ENCODE measurements at places on chromosomes 12 and 14.
A peak's percentile ranks its signal among the peaks of the same experiment; 100 is the strongest.

- H3K27me3 ChIP-seq = no peaks in the 10 kb centered on the region
- DNase-seq = peak; percentile 46
- no peaks in the 10 kb centered on the region for H3K36me3 ChIP-seq
- no peak overlapping the region for H3K27ac ChIP-seq
- peaks cover 42% of the 10 kb centered on the region for H3K4me1 ChIP-seq
Measured at GRCh38 chr14:71324767-71325272, 417.6 kb downstream of the PCNX1 start.

GRCh38 chr14:75910048-75910447 lies 71.7 kb downstream of the TGFB3 start:
- no peak overlapping the region for H3K27ac ChIP-seq
- no peak for DNase-seq
- no peaks in the 10 kb centered on the region for H3K27me3 ChIP-seq
- no peaks in the 10 kb centered on the region for H3K36me3 ChIP-seq
- H3K4me1 ChIP-seq = no peaks in the 10 kb centered on the region
- H3K4me3 ChIP-seq = no peak overlapping the region

DNA sequence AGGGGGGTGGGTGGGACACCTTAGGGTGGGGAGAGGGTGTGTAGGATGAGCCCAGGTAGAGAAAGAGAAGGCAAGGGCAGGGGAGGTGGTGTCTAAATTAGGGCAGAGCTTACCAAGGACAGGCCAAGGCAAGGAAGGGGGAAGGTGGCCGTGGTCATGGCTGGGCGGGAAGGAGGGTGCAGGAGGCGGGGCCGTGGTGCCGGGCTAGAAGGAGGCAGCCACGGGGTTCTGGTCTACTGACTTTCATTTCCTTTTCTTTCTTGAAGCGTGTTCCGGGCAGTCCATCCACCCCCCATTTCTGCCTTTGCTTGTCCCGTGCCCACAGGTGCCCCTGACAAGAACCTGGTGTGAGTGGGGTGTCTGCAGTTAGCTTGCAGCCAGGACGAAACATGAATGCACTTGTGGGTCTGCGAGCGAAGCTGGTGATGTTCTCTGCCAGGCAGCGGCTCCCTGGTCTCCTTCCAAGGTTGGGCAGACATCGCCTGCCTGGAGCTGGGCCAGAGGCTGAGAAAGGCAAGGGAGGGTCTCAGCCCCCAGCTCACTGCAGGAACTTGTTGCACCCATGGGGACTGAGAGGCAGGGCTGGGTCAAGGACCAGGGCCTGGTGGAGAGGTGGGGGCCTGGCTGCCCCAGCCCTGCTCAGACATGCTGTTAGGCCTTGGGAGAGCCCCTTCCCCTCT lies 58.2 kb downstream of the KIF26A start:
- no peak for DNase-seq
- H3K4me3 ChIP-seq = no peak overlapping the region
- H3K27me3 ChIP-seq = no peaks in the 10 kb centered on the region
- no peaks in the 10 kb centered on the region for H3K36me3 ChIP-seq
- H3K4me1 ChIP-seq = no peaks in the 10 kb centered on the region

- H3K4me1 ChIP-seq = no peaks in the 10 kb centered on the region
- H3K4me3 ChIP-seq = no peak overlapping the region
- no peak overlapping the region for H3K27ac ChIP-seq
- DNase-seq = no peak
Measured at GRCh38 chr14:71212683-71213107, 305.4 kb downstream of the PCNX1 start.

DNA sequence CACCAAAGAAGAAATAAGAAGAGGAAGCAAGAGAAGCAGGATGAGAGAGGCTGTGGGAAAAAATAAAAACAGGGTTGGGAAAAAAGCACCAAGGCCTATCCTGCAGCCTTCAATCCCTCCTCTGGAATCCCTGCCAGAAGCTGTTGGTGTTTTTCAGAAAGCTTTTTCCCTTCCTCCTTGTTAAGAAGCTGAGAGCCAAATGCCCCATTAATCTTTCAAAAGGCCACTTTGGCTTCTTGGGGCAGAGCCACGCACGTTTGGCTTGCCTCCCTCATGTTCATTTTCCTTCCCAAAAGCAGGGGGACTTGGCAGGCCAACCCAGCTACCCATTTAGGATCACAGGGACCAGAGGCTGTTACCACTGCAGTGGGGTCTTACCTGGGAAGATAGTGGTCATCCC lies 365.3 kb downstream of the NUAK1 start:
- no peaks in the 10 kb centered on the region for H3K27me3 ChIP-seq
- no peak overlapping the region for H3K4me3 ChIP-seq
- no peaks in the 10 kb centered on the region for H3K4me1 ChIP-seq
- H3K27ac ChIP-seq = no peak overlapping the region

DNA sequence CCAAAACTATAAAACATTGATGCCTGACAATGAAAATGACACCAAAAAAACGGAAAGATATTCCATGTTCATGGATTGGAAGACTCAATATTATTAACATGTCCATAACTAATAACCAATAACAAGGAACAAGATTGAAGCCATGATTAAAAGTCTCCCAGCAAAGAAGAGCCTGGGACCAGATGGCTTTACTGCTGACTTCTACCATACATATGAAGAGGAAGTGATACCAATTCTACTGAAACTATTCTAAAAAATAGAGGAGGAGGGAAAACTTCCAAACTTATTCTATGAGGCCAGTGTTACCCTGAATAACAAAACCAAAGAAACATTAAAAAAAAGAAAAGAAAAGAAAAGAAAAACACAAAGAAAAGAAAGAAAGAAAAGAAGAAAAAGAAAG lies 54.6 kb upstream of the ATF7IP start:
- no peaks in the 10 kb centered on the region for H3K27me3 ChIP-seq
- H3K4me3 ChIP-seq = no peak overlapping the region
- H3K4me1 ChIP-seq = no peaks in the 10 kb centered on the region
- DNase-seq = no peak
- H3K36me3 ChIP-seq = no peaks in the 10 kb centered on the region
- no peak overlapping the region for H3K27ac ChIP-seq

DNA sequence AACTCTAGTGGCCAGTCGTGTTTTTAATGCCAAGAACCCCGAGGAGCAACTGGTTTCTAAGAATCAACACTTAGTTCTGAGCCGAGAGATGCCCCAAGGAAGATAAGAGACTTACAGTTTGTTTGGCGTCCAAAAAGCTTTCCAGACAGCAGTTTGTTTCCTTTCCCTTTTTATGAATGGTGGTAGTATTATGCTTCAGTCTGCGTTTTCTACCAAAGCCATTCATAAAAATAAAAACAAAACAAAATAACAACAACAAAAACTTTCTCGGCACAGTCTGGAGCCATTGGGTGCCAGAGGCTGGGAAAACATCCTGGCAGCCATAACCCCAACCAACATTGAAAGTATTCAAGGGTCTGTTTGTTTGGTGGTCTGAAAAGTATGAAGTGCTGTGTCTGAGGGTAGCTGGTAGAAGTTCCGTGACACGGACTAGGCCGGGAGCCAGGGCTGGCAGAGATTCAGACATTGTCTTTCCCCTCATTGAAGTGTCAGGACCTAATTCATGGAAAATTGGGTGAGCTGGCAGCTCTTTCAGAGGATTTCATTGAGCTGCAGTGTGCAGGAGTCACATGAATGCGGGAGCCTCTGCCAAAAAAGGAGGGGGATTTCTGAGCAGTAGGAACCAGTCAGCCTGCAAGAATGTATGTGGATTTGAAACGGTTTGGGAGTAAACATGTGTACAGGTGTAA lies 124.2 kb downstream of the HMGA2 start:
- no peaks in the 10 kb centered on the region for H3K27me3 ChIP-seq
- no peaks in the 10 kb centered on the region for H3K4me1 ChIP-seq
- H3K4me3 ChIP-seq = no peak overlapping the region
- no peaks in the 10 kb centered on the region for H3K36me3 ChIP-seq
